Left renal pelvis (tissue), 4 donors: ENCODE measurements at places on chromosomes 11 and 22. TPM values are rescaled to one million over a fixed set of nuclear protein-coding genes. Genes with fewer than 3 reads are reported as not detected.

DNA sequence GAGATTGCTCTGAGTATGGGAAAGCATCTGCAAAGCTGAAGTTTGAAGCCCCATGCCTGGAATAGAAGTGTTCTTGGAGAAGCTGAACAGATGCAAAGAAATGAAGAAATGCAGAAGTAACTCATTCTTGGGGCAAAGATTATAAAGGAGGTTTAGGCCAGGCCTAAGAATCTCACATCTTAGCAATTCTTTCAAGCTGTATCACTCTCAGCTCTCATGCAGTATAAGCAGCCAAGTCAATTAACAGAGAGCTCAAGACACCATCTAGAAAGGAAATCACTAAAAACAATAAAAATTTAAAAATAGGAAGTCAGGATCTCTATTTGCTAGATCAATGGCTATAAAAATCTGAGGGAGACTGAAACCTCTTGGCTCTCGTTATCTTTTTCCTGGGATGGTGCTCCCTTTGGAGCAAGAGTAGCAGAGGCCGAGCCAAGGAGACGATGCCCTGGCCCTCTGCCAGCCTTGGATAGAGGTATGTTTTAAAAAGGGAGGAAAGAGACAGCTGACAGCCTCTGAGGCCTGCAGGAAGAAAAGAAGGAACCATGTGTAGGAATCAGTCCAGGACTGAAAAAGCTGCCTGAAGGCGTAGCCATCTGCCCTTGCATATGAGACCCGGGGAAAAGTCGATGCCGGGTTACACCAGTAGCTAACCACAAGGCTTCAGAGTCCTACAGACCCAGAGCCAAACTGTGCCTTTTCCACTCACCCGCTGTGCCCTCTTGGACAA is 229.8 kb downstream of the BLID start:
- no peak for DNase-seq

DNA sequence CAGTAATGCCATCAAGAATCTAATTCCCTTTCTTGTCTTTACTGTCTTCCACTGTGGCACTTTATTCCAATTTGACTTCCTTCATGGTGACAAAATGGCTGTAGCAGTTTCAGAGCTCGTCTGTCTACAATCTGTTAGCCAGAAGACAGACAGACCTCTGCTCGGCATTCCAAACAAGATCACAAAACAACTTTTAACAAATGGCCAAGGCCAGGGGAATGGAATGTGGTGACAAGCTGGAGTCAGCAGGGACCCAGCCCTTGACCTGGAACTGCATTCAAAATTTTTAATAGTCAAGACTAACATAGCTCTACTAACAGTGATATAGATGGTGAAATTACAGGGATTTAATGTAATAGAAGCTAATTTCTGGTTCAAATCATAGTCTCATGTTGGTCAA is 637.2 kb downstream of the ETS1 start:
- no peak for DNase-seq

DNA sequence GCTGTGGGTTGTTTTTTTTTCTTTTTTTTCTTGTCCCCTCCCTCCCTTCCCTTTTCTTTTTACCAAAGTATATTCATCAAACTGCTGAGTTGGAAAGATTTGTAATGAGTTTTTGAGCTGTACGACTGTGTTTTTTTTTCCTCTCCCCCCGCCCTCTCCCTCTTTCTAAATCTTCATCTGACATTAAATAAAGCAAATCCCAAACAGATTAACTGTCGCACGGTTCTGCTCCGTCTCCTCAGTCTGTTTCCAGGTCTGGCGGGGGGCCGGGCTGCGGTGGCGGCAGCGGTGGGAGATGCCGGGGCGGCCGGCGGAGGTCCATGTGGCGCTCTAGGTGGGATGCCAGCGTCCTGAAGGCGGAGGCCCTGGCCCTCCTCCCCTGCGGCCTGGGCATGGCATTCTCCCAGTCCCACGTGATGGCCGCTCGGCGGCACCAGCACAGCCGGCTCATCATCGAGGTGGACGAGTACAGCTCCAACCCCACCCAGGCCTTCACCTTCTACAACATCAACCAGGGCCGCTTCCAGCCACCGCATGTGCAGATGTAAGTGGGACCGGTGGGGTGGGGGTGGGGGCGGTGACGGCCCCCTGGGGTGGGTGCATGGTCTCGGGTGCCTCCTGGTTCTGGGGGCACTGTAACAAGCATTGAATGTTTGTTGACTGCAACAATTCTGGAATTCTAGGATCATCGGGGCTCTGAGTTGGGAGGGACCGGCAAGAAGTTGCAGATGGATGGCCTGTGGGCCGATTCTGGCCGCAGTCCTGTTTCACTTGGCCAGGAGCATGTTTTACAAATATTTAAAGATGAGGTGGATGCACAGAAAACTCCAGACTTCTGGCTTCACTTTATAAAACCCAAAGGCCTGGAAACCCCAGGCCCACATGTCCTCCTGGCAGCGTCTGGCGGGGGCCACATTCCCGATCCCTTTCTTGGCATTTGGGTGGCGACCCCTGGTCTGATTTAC is 13.1 kb downstream of the MPPED1 start:
- peak; percentile 25 for DNase-seq

- DNase-seq = peak; percentile 54
These were observed 2.4 kb downstream of the UCP2 start for GRCh38 chr11:73980001-73980961.

ARHGAP42 gene
- 39.5 TPM for polyA plus RNA-seq

FAM181B gene
- 2.7 TPM for polyA plus RNA-seq

DNA sequence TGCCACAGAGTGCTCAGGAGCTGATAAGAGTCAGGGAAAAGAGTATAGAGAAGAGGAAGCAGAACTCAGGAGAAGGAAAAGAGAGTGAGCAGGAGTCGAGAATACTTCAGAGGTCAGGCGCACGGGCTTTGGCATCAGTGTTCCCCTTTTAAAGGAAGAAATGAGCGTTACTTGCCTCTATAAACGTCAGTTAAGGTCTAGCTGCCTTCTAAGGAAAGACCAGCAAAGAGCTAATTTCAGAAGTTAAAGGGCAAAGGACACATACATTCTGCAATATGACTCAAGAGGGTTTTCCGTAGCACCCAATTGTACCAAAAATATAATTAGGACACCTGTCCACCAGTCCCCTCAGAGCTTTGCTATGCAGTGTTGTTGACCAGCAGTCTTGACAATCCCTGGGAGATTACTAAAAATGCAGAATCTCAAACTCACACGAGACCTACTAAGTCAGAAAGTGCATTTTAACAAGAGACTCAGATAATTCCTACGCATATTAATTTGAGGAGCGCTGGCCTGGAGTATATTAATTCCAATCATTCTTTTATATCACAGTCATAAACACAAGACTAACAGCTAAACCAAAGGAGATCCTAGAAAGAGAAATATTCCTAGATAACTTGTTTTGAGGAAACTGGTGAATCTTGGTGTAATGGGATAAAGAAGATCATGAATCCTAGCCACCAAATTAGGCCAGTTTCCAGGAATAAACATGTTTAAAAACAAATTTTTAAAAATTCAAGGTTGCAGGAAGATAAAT is 249.0 kb downstream of the CADM1 start:
- no peak for DNase-seq

GRCh38 chr11:129396454-129396853 is 20.8 kb downstream of the BARX2 start:
- DNase-seq = no peak

GRCh38 chr11:58924230-58924629 is 15.1 kb upstream of the GLYATL1 start:
- DNase-seq = no peak

PLCB3 gene
- 12.4 TPM for polyA plus RNA-seq

MYBPC3 gene
- polyA plus RNA-seq = 0.03 TPM

- DNase-seq = no peak
These were observed 35.9 kb downstream of the PIK3C2A start for GRCh38 chr11:17171916-17172315.

PRR5L gene
- polyA plus RNA-seq = 12.9 TPM

C11orf52 gene
- 9.3 TPM for polyA plus RNA-seq

DNA sequence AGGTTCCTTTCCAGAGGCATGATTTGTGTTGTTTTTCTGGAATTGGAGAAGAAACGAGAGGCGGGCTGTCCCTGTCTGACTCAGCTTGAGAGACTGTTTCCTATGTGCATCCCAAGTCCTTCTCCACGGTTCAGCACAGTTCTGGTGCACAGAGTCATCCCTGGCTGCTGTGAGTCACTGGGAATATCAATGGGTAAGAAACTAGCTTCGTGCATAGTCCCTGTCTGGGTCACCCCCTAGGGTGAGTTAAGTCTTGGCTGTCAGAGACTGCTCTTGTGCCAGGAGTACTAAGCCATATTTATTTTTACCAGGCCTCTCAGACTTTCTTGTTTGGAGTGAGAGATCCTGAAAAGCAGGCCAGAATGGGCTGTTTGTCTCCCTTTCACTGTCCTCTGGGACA is 2.4 kb upstream of the LRP4 start:
- DNase-seq = no peak

DNA sequence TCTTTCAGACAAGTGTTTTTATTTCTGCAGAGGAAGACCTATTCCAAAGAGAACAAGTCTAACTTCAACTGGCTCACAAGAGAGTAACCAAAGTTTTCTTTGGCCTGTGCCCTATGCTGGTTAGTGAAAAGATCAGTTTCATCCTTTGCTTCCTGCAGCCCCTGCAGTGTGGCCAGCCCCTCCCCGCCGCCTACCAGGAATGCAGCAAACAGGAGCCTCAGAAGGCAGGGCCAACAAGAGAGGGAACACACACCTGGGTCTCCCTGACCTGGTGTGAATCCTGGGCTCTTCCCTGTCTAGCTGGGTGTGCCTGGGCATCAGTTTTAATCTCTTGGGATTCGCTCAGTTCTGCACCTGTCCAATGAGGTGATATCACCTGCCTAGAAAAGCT is 21.5 kb upstream of the SCARF2 start:
- DNase-seq = no peak

DNA sequence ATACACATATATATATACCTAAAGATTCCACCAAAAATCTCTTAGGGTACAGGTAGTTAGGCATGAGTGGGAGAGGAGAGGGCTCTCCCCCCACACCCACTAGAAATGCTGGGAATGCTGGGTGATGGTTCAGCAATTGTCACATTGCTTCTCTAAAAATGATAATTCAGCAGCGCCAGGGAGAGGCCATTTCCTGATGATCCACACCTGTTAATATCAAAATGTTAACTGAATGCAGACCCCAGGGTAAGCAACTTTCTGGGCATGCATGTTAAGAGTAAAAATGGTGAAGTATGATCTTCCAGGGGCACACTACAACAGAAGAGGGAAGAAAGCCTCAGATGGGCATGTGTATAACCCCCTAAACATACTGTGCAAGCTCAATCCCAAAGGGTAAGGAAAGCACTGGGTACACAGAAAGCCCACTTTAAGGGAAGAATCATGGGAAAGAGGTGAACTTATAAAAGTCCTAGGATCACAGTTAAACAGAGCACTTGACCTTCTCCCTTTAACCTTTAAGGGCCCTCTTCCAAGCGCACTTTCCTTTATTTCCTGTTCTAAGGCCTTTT is 67.6 kb upstream of the GNAZ start:
- no peak for DNase-seq

DNA sequence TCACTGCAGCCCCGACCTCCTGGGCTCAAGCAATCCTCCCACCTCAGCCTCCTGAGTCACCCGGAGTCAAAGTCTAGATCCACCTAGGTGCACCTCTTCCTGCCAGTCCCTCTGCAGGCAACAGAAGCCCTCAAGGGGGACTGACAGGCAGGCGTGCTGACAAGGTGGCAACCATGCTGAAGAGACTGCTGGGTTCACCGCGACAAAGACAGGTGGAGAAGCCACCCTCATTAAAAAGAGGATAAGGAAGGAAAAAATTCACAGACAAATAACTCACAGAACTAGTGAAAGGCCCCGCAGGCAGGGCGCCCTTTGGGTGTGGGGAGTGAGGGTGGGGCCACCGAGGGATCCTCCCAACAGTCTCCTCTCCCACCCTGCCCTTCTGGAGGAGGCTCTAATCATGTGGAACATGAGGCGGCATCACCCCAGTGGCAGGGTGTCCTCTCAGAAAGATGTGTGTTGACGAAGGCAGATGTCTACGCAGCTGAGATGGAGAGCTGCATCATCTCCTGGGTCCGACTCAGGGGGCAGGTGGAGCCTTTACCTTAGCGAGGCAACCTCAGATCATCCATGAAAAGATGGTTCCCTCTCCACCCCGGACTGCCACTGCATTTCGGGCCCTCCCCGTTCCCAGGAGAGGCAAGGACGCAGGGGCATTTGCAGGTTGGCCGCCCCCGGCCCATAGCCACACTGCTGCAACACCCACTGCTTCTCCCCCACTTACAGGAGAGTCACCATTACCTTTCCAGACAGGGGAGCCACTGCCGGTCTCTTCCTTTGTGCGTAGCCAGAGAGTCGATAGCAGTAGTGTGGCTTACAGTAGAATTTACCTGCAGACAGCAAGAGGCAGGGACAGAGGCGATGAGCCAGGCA is 91.2 kb upstream of the BID start:
- DNase-seq = no peak

DNA sequence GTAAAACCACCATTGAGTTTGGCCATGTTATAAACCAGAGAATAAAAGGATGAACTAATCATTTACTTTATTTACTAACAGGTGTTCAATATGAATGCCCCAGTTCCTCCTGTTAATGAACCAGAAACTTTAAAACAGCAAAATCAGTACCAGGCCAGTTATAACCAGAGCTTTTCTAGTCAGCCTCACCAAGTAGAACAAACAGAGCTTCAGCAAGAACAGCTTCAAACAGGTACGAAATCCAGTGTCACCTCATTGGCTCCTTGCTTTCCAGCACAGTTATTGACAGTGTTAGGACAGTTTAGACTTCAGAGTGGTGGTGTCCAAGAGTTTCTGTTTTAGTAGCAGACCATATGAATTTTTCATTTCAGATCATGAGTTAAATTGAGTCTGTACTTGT is 13.6 kb upstream of the NAT10 start:
- no peak for DNase-seq

DNA sequence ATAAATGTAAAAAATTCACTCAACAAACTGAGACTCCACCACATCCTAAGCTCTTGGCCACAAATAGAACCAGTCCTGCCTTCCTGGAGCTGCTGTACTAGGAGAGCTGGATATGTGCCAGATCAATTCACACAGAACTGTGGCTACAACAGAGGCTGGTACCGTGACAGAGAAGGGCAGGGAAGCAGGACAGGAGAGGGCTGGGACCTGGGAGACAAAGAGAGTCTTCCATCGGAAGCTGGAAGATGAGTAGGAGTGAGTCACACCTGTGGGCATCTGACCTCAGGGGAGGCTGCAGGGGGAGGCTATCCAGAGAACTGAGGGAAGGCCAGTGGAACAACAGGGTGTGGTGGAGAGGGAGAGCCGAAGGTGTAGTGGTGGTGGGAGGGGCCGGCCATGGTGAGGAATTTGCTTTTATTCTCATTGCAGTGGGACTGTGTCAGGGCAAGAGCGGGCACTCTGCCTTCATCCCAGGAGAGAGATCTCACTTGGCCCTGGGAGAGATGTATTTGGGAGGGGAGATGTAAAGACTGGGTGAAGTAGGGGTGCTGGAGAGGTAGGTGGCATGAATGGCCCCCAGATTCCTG is 1.9 kb upstream of the LTBP3 start:
- DNase-seq = no peak
